Activated naive CD4-positive, alpha-beta T cell treated with anti-CD3 and anti-CD28 coated beads, Interleukin-2, amount 50 U/mL, for 16 hours (primary cell): ENCODE measurements at places on chromosomes 6 and 20.

GRCh38 chr20:25321991-25322390, 68.6 kb downstream of the ABHD12 start:
- DNase-seq = no peak

DNA sequence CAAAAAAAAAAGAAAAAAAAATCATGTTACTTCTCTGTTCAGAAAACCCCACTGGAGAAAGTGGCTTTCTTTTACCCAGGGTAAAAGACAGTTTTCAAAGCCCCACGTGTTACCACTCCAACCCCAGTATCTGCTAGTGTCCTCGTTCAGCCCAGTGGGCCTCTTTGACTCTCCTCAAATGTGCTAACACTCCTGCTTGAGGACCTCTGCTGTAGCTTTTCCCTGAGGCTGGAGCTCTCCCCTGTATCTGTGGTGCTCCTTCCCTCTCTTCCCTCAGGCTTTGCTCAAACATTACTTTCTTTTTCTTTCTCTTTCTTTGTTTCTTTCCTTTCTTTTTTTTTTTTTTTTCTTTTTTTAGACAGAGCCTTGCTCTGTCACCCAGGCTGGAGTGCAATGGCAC, 15.3 kb downstream of the SEC23B start:
- DNase-seq = no peak

DNA sequence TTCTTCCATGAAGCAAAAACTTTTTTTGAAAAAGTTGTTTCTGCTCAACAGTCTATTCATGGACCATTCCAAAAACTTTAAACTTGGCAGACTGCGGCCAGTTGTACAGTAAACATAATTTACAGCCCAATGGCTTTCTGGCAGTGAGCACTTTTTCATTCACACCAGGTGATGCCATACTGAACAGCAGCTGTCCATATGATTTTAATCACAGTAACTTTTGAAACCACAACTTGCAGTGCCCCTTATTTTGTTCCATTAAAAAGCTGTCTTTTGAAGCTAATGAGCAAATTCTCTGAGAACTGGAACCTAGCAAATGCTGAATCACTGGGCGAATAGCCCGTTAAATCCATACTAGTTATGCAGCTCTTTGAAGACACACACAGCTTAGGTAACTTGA, 576.6 kb downstream of the PTPRT start:
- no peak for DNase-seq

- no peak for DNase-seq
These were observed 49.2 kb downstream of the PCNA start for GRCh38 chr20:5070570-5070969.

GRCh38 chr6:33017018-33017417, 7.6 kb upstream of the HLA-DOA start:
- no peak for DNase-seq

GRCh38 chr6:166866839-166867637, 89.3 kb downstream of the RNASET2 start:
- DNase-seq = no peak

GRCh38 chr20:18728870-18729224, 84.7 kb upstream of the SCP2D1 start:
- no peak for DNase-seq

- DNase-seq = no peak
These were observed 47.4 kb downstream of the CYP39A1 start for GRCh38 chr6:46605091-46605797.

- no peak for DNase-seq
These were observed 268.6 kb downstream of the DLL1 start for GRCh38 chr6:170022291-170022722.

GRCh38 chr6:167119670-167120582, 3.0 kb upstream of the CCR6 start:
- no peak for DNase-seq

DNA sequence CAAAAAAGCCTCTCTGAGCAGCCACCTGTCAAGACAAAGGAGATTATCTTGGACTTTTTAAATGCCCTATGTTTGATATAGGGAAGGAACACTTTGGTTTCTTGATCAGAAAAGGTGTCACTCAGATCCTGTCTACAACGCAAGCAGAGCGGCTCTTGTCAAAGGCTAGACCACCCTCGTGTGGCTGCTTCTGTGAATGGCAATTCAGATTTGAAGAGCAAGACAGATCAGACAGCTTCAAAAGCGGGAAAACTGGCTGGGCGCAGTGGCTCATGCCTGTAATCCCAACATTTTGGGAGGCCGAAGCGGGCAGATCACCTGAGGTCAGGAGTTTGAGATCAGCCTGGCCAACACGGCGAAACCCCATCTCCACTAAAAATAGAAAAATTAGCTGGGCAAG, 10.1 kb upstream of the NXT1 start:
- no peak for DNase-seq

GRCh38 chr6:124057461-124057860, 253.8 kb downstream of the NKAIN2 start:
- no peak for DNase-seq

DNA sequence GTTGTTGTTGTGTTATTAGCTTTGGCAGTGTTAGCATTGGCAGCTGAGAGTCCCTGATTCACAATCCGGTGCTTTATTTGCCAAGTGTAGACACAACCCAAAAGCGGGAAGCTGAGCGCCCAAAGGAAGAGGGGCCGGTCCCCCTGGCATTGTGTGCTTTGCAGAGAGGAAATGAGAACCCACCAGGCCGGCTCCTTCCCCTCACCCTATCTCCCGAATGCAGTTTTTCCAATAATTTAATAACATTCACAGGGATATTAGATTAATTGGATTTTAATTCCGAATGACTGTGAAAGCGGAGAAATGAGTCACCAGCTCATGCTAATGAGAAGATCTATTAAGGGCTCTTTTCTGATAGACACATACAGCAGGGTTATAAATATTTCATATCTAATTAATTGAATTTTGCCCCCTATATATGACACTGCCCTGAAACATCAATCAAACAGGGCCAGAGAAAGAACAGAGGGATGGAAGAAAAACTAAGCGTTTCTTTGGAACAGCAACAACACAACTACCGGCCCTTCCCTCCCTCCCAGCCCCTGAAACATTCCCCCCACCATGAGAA, 143.8 kb downstream of the MBOAT1 start:
- no peak for DNase-seq

DNA sequence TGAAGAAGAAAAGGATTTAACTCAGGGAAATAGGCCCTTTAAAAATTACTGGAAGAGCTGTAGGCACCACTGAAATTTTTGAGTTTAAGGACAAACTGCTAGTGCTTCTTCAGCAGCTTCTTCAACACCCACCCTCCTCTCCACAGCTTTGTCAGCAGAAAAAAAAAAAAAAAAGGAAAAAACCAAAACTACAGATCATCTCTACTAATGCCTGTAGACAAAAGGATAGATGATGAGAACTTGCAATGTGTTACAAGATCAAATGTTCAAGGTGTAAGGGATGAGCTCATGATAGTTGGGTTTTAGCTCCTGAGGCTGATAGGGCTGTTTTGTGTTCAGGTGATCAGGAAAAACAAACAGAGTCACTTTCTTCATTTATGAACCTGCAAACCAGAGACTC, 55.2 kb upstream of the PREP start:
- DNase-seq = no peak

GRCh38 chr20:34536798-34537394, 20.7 kb downstream of the DYNLRB1 start:
- peak; percentile 48 for DNase-seq

DNA sequence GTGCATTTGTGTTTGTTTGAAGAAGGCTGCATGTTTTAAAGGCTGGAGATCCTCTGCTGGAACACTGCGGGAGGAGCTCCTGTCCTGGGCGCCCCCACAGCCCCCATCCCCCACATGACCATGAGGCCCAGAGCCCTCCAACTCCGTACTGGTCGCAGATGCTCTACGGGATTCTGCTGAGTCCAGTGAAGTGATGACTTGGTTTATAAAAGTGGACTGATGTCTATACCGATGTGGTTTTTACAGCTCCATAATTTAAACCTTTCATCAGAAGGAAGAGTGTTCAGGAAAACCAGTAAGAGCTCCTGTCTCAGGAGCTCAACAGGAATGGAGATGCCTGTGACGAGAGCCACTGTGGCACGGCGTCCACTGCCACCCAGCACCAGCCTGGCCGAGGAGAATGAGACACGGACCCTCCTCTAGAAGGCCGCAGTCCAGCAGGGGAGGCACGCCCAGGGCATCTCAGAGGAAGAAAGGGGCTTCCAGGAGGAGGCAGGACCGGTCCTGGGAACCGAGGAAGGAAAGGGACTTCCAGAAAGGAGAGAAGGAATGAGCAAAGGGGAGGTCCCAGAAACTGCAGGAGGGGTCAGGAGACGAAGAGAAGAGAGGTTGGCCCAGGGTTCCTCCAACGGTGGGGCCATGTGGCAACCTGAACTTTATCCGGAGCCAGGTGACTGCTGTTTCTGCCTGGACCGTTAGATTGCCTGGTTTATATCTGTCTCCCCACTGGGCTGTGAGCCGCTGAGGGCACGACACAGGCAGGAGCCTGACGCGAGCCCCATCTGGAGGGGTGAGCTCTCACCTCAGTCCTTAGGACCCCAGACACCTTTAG, 26.9 kb downstream of the BFSP1 start:
- DNase-seq = peak; percentile 15

DNA sequence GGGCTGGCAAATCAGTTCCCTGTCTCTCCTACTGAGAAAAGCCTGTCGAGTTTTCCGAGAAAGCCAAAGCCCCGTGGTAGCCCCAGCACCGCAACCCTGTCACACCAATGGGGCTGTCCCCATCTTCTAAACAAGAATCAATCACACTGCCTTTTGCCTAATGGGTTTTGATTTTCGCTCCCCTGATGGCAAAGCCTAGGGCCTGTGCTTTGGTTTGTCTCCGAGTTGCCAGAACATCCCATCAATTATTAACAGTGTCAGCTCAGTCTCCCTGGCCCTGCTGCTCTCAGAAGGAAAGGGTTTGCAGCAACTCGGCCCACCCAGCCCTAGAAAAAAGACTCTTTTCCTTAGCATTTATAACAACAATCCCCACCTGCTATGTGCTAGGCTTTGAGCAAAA, 4.2 kb downstream of the KCNB1 start:
- no peak for DNase-seq

- no peak for DNase-seq
These were observed 43.2 kb upstream of the DDR1 start for GRCh38 chr6:30840935-30841643.

DNA sequence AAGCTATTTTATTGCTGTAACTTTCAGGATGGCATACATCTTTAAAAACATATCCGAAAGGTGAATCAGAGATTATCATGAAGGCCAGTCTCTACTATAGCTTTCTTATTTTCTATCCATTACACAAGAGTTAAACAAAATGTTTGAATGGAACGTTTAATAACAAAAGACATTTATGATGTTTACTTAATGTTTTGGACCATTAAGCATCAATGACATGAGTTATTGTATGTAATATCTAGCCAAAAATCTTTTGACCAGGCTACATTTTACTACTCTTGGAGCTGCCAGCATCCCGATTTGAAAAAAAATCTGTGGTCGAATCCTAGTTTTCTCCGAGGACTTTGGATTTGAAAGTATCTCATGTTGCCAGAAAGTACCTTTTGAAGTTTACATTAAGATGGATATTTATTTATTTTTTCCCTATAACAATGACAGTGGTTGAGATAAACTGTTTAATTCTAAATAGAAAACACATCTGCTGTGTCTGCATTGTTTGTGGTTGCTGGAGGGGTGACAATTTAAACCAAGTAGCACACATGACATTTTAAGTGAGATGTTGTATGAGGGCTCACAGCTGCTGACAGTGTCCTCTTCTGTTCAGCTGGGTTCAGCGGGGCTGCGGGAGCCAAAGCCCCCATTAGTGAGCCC, 293.7 kb upstream of the TCF21 start:
- no peak for DNase-seq

DNA sequence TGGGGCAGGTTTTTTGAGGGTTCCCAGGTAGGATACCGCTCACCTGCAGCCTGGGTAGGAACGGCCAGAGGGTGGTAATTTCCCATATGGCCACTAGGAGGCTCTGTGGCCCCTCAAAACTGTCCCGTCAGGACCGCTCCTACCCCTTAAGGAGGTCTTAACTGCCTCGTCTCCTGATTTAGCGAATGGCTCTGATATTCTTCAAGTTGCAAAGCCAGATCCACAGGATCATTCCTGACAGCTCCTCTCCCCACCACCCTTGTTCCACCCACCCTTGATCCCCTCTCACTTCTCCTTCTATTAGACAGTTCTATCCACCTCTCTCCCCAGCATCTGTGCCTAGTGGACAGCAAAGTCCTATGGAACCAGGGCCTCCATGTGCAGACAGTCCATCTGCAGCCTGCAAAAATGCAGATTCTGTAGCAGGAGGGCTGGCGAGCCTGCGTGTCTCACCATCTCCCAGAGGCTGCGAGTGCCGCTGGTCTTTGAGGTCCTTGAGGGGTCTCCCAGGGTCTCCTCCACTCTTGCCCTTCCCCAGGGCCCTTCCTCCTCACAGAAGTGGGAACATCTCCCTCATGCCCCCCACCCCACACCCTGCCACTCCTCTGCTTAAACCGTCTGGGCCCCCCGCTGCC, 34.3 kb upstream of the ZBP1 start:
- DNase-seq = peak; percentile 57

DNA sequence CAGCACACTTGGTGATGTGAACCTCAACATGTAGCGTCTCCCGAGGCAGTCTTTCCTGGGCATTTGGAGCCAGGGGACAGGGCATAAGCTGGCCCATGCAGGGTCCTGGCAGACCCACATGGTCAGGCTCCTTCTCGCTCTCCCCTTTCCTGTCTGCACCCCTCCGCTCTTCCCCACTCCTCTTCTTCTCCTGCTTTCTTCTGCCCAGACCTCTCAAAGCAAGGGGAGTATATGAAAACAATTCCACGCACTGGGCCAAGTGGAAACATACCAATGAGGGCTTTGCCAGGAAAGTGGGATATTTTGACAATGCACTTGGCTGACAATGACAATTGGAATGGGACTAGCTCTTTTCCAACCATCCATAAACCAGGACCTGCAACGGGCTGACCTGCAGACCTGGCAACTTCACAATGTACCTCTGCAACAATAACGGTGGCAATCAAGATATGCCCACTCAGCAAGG, 58.9 kb upstream of the TRAF3IP2 start:
- no peak for DNase-seq

- no peak for DNase-seq
These were observed 38.7 kb downstream of the STK38 start for GRCh38 chr6:36508532-36508931.

GRCh38 chr6:37314487-37315156, 39.2 kb upstream of the RNF8 start:
- peak; percentile 36 for DNase-seq

GRCh38 chr6:144659202-144660182, 374.4 kb downstream of the UTRN start:
- DNase-seq = no peak

- no peak for DNase-seq
These were observed 11.0 kb downstream of the TSPYL1 start for GRCh38 chr6:116268589-116269293.

DNA sequence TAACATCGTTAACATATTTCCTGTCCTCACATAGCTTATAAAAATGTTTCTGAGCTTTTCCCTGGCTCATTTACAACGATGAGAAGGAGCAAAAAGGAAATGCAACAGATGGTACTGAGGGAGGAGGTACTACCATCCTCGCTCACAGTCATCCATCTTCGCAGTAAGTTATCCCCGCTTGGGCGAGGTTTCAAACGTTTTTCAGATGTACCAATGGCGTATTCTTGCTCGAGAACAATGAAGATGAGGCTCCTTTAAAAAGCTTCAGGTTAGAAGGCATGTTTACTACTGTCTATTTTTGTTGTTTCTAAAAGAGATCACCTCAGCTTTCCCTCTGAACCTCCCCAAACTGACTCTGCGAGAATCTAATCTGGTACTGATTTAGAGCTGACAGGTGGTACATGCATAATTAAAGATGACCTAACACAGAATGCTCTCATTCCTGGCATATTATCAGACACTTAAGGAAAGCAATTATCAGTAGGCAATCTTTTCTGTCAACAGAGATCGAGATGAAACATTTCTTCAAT, 178.7 kb downstream of the GJA10 start:
- no peak for DNase-seq
